ENCODE measurements at places on chromosomes 2 and 18.

DNA sequence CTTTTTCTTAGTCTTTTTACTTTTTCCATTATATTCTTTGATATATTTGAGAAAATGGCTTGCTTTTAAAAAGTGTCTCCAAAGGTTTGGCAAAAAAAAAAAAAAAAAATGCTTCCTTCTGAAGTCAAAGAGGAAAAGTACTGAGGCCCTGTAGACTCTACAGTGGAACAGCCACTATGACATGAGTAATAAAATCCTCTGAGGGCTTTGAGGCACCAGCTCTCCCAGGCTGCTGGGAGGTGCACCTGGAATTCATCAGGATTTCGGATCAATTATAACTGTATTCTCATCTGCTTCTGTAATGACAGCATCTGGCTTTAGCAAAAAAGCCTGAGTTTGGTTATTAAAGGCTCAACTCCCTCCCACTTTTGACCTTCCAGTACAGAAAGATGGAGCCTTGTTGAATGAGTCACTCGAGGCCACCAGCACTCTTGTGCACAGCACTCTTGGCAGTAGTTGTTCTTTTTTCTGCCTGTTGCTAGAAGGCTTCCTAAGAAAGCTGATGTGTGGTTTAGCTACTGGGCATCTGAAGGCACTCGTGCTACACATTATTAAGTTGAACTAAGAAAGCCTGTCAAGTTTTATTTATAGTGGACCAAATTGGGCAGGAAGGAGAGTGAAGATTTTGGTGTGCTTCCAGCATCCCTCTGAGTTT is 131.3 kb downstream of the PRPF40A start:
- DNase-seq: no peak

- DNase-seq: no peak
These were observed 99.2 kb upstream of the ASAP2 start for GRCh38 chr2:9107168-9108025.

DNA sequence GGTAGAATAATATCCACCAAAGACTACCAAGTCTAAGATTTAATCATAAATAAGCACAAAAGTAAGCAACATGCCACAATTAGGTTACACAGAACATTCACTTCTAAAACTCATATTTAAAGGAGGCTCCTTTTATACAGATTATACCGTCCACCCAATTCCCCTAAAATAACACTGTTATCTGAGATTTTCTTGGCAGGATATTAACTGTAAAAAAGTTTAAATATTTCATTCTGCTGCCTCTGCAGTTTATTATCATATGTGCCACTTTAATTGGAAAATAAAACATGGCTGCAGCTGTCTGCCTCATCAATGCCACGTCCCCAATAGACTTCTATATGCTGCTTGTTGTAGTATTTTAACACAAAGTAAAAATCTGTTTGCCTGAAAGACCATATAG is 140.9 kb downstream of the DTNB start:
- DNase-seq: no peak

DNA sequence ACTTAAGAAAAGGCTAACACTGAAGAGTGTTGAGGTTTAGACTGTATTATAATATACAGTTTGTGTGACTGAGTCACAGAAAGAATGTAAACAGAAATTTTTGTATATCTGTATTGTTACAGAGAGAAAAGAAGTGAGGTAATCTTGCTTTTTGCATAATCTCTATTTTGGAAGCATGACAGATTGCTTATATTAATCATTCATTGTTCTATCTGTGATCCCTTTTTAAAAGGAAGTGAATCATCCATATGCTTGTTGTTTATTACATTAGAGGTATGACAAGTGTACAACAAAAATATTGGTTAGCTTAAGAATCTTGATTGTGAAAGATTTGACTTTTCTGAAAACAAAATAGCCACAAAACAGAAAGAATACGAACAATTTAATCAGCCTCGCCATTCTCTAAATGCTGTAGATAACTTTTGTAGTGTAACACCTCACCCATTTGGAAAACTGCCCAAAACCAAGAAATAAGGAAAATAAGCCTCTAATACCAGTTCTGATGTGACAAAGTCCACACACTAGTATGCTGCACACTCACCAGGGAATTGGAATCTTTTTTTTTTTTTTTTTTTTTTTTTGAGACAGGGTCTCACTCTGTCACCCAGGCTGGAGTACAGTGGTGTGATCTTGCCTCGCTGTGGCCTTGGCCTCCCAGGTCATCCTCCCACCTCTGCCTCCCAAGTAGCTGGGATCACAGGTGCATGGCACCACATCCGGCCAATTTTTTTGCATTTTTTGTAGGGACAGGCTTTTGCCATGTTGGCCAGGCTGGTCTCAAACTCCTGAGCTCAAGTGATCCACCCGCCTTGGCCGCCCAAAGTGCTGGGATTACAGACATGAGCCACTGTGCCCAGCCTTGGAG is 91.5 kb upstream of the LPIN2 start:
- DNase-seq: no peak

- DNase-seq: no peak
These were observed 69.7 kb downstream of the TMEM200C start for GRCh38 chr18:5825663-5826062.

GRCh38 chr2:215966274-215966673 is 47.1 kb downstream of the MREG start:
- no peak for DNase-seq

- no peak for DNase-seq
These were observed 215.3 kb downstream of the RND3 start for GRCh38 chr2:150271952-150272802.

GRCh38 chr2:213219816-213220215 is 64.4 kb upstream of the SPAG16 start:
- no peak for DNase-seq

GRCh38 chr2:238231251-238231793 is 8.5 kb downstream of the HES6 start:
- no peak for DNase-seq

- no peak for DNase-seq
These were observed 6.5 kb downstream of the KCNG2 start for GRCh38 chr18:79804130-79804787.

GRCh38 chr2:128983094-128983493 is 664.4 kb upstream of the HS6ST1 start:
- no peak for DNase-seq

- no peak for DNase-seq
These were observed 60.9 kb downstream of the ICOS start for GRCh38 chr2:203997481-203997880.

Measured in cortex of kidney (tissue), 1 donor.